Heart left ventricle (tissue), 16 donors: ENCODE measurements at places on chromosomes 5 and 9. TPM values are rescaled to one million over a fixed set of nuclear protein-coding genes. Genes with fewer than 3 reads are reported as not detected.

DNA sequence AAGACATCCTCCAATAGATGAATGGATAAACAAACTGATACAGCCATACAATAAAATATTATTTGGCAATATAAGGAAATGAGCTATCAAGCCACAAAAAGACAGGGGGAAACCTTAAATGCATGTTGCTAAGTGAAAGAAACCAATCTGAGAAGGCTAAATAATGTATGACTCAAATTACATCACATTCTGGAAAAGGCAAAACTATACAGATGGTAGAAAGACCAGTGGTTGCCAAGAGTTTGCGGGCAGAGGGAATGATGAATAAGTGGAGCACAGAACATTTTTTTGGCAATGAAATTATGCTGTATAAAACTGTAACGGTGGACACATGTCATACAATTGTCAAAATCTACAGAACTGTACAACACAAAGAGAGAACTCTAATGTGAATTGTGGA lies 63.3 kb downstream of the CSF2 start:
- DNase-seq: no peak

DNA sequence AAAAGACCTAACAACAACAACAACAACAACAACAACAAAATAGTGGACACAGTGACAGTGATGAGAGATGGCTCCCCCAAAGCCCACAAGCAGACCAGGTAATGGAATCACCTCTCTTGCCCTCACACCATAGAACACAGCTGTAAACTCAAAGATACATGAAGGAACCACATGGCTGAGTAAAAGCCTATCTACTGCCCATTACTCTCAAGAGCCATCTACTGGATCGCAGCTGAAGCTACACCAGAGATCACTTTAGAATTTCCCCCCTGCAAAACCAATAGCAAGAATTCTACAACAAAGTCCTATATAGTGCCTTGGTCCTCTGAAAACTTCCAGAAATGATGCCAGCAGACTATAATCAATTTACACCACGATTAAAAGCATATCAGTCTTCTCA lies 1537.6 kb upstream of the CDH9 start:
- DNase-seq: no peak

GRCh38 chr5:38782180-38782835 lies 63.5 kb upstream of the OSMR start:
- DNase-seq: no peak

DNA sequence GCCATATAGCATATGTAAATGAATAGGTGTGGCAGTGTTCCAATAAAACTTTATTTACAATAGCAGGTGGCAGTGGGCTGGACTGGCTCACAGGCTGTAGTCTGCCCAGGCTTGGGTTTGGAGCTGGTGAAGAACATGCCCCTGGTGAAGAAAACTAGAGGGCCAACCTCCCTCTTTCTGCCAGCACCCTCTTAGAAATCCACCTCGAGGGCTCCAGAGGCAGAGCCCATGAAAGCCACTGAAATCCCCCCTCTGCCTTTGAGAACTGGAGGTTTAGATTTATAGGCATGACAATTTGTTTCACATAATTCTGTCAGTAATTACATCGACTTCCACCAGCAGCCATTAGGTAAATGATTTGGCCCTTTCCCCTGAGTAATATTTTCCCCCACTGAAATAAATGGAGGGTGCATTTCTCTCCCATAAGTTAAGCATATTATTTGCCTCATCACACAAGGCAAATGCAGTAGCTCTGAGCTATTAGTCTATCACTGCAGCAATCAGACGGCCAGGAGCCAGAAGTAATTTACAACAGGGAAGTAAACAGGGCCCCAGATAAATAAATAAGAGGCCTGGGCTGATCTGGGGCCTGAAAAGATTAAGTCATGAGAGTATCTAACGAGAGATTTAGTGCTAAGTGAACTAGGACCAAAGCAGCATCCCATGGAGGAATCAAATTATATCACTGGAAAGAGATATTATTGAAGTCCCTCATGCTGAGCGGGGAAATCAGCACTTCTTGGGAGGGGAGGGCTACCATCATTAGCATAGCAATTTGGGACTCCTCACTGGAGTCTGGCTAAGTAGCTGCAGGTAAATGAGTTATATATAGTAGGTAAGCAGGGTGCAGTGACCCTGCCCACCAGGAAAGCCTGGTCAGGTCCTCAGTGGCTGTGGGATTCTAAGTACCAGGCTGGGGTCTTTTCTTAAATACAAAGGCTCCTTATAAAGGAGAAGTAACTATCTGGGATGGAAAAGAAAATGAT lies 123.9 kb downstream of the SLIT3 start:
- DNase-seq: no peak

The ZDHHC11 gene
- total RNA-seq: 25.0 TPM

The SPATA31C1 gene
- not detected for total RNA-seq

- no peak for DNase-seq
Observed at GRCh38 chr5:123444016-123444415, 20.8 kb upstream of the CEP120 start.

GRCh38 chr5:39093352-39093751 lies 19.2 kb upstream of the RICTOR start:
- no peak for DNase-seq

GRCh38 chr9:107513464-107514100 lies 24.0 kb upstream of the KLF4 start:
- DNase-seq: no peak
